ENCODE measurements at places on chromosomes 2 and 18.

- DNase-seq = peak; percentile 82
Observed at GRCh38 chr2:178306352-178307073, 112.2 kb downstream of the OSBPL6 start.

- DNase-seq = no peak
Observed at GRCh38 chr2:218839888-218840287, 8.3 kb upstream of the PRKAG3 start.

DNA sequence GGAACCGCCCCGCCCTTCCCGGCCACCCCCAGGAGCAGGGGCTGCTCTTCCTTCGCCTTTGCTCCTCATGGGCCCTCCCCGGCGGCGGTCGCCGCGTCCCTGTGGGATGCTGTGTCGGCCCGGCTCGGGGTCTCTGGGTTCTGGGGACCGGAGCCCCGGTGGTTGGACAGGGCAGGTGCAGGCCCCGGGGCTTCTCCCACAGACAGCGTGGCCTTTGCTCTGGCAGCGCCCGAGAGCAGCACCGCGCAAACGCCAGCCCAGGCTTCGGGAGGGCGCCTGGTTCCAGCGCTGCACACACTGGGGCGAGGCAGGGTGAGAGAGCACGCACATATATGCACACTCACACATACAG, 9.0 kb upstream of the KCNG2 start:
- DNase-seq = no peak

- DNase-seq = no peak
Observed at GRCh38 chr2:201401815-201402214, 44.7 kb upstream of the FLACC1 start.

DNA sequence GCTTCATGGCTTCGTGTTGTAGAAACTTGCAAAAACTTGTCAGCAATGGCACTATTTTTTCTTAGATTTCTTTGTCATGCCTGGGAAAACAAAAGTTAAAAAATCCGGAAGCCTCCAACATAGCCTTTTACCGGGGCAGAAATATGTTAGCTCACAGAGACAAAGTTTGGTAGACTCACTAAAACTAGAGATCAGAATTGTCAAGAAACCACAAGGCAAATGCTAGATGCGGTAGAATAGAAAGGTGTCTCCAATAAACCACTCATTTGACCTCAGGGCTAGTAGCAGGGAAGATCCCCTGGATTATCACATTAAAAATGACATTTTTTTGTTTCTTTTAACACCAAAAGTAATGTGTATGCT, 405 bp downstream of the CASP10 start:
- DNase-seq = no peak

GRCh38 chr2:173964565-173965371, 405 bp downstream of the SP3 start:
- DNase-seq = peak; percentile 95

DNA sequence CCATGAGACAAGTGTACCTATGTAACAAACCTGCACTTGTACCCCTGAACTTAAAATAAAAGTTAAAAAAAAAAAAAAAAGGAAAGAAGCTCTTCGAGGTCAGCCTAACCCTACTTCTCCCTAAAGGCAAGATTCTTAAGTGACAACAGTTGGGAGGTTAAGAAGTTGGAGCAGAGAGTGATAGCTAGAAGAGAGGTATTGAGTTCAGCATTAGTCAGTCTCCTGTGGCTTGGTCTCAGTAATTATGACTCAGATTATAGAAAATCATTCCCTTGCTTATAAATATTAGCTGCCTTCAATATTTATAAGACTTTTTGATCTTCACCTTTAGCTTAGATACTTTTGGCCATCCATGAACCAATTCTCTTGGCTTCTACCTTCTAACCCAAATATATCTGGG, 926.8 kb upstream of the SLC39A10 start:
- no peak for DNase-seq

GRCh38 chr2:98876741-98877140, 59.3 kb downstream of the CRACDL start:
- DNase-seq = no peak

- DNase-seq = no peak
Observed at GRCh38 chr18:62258093-62258492, 67.0 kb upstream of the TNFRSF11A start.

- DNase-seq = no peak
Observed at GRCh38 chr2:24881623-24882022, 38.4 kb downstream of the ADCY3 start.

DNA sequence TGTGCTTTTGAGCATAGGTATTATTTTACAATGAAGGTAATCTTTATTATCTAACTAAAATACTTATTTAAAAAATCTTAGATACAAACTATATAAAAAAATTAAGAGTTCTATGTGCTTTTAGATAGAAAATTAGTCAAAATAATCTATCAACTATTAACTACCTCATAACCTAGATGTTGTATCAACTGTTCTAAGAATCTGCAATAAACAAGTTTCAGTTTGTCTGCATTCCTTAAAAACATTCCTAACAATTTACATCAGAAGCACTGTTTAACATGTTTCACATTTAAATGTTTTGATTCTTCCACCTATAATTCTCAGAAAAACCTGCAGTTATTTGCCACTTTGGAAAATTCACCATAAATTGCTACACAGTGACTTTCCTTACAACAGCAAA, 33.3 kb downstream of the NDUFS1 start:
- DNase-seq = no peak

- DNase-seq = peak; percentile 90
Observed at GRCh38 chr2:202141329-202141947, 68.4 kb downstream of the KIAA2012 start.

- no peak for DNase-seq
Observed at GRCh38 chr2:36277146-36277808, 78.3 kb upstream of the CRIM1 start.

DNA sequence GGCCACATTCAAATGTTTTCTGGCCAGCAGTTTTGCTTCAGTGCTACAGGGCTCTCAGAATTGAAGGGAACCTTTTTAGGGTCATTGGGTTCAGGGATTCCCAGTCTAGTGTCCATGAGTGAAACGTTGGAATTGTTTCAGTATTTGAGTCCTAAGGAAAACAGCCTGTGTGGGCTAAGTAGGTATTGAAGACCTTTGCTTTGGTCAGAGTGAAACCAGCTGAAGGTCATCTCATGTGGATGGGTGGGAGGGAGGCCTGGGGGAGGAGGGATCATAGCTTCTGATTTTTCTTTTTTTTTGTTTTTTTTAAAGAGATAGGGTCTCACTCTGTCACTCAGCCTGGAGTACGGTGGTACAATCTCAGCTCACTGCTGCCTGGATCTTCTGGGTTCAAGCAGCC, 20.2 kb downstream of the B3GNT2 start:
- no peak for DNase-seq

- DNase-seq = no peak
Observed at GRCh38 chr2:163919717-163920116, 183.9 kb upstream of the FIGN start.

- DNase-seq = no peak
Observed at GRCh38 chr2:144071461-144071860, 448.5 kb downstream of the ZEB2 start.

DNA sequence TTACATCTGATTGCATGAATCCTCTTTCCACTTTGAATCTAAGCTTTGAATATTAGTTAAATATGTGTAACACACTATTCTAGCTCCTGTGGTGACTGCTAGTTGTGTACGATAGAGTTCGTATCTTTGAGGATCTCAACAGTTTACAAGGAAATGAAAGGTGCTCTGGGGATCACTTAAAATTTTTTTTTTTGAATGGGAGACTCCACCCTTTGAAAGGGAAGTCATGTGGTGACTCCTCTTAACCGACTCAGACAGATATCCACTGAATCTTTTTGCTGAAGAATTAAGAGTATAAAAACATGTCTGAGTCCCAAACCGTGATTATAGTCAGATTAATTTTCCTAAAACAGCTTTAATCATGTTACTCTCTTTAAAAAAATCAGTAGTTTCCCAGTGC, 4.0 kb downstream of the CLIP4 start:
- no peak for DNase-seq

DNA sequence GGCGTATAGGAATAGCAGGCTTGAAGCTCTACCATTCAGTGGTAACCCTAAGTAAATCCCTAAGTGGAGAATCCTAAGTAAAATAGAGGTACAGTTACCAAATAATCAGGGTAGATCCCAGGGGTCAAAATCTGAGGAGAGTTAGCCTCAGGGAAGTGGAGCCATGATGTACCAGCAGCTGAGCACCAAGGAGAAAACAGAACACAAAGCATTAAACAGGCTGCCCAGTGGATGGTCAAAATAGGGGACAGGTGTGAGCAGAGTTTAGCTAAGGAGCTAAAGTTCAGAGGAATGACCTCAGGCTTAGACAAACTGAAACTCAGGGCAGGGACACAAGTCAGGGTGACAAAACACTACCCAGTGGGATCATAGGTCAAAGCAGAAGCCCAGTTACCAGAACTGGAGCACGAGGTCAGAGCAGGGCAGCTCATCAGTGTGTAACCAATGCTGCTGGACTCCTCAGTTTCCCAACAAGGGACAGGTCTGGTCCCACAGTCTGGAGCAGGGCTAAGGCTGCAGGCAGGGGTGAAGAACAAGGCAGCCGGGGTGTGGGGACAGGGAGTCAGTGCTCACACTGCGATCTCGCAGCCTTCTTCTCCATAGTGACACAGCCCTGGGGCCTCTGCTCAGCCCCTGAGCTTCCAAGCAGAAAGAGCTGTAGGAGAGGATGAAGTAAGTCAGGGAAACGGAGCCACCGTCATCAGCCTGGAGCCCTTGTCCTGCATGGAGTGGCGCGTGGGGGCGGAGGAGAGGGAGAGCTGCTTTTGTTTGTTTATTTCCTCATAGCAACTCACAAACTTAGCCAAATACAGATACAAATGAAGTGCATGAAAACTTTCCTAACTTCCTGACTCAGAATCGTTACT, 264.0 kb downstream of the MREG start:
- DNase-seq = no peak

DNA sequence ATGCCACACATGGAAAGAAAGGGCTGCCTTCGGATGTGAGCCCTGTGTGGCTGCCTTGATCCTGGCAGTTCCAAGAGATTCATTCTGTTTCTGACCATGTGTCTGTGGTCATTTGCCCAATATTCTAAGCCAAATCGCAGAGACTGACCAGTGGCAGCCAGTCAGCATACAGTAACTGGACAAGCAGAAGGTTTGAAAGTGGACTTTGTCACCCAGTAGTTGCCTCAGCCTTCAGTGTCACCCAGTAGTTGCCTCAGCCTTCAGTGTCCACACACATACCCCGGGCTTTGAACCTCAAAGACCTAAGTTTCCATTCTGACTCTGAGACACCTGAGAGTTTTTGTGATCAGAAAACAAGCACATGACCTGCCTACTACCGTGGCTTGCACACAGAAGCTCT, 5.0 kb downstream of the RFX8 start:
- DNase-seq = no peak

DNA sequence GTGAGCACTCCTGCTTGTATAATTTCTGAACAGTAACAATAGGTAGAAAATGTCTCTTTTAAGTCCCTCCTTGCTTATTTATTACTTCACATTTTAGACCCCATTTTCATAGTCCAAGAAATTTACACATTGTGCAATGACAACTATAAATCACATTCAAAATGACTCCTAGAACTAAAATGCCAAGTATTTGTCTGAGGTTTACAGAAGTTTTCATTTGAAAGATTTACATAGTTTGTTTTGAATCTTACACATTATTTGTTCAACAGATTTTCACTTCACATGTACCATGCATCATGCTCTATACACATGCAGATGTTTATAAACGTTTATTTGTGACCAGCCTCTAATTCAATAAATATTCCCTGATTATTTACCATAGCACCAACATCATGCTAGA, 15.7 kb upstream of the TRIB2 start:
- no peak for DNase-seq

GRCh38 chr2:153360239-153360638, 118.3 kb downstream of the RPRM start:
- no peak for DNase-seq

- DNase-seq = no peak
Observed at GRCh38 chr2:216735086-216735485, 39.7 kb upstream of the IGFBP5 start.

- DNase-seq = no peak
Observed at GRCh38 chr2:232816657-232817056, 40.3 kb upstream of the KCNJ13 start.

- DNase-seq = no peak
Observed at GRCh38 chr2:238927746-238928519, 80.0 kb downstream of the TWIST2 start.

DNA sequence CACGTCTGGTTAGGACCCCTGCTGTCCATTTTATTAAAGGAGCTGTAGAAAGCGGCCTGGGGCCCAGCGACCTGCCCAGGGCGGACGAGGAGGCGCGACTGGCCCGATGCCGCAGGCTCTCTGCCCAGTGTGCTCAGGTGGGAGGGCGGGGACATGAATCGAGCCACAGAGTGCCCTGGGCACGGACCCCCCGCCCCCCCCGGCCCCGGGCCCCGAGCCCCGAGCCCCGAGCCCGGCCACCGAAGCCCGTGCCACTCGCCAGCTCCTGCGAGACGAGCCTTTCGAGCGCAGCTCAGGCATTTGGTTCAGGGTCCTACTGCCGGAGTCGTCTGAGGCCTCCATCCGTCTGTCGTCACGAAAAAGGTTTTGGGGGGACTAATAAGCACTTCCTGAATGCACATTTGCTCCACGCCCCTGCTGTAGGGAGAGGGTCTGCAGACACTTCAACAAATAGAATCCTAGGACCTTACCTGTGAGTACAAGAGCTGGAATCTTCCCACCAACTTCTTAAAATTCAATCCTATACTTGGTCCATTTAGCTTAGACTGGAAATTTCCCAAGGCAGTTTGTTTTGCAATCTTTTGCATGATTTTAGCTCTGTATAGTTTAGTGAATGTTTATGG, 602 bp upstream of the ADAM17 start:
- DNase-seq = peak; percentile 78

- no peak for DNase-seq
Observed at GRCh38 chr18:34746614-34747013, 36.5 kb downstream of the DTNA start.

GRCh38 chr2:102239344-102239743, 52.5 kb downstream of the IL1RL2 start:
- no peak for DNase-seq

DNA sequence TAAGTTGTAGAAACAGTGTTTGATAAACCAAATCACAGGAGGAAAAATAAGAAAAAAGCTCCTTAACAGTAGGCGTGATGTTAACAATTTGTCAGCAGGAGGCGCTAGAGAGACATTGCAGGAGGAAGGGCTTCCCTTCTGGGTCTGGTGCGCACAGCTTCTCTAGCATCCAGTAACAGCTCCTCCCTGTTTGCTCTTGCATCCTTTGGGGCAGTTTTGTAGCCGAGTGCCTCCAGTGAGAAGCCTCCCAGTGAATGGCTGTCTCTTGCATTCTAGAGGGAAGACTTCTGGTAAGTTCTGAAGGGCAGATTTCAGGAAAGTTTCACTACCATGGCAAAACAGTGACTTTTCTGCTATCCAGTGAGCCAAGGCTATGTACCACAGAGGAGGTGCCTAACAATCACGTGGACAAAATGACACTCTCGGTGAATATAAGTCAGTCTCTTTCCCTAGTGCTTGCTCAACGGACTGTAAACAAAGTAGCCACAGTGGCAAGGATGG, 9.5 kb upstream of the ZNF396 start:
- peak; percentile 95 for DNase-seq

GRCh38 chr2:27093430-27094352, 7.1 kb downstream of the KHK start:
- no peak for DNase-seq

DNA sequence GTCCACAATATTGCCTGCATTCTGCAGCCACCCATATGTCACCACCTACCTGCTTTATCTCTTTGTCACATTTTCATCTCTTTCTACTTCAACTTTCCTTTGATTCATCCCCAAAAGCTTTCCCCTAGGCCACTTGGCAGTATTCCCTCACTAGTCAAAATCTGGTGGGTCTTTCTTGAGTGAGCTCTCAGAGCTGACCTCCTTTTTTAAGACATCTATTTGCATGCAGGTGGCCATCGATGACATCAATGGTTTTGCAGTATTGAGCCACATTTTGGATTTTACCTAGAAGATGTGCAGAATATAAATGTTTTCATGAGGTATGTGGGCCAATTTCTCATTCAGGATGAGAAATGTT, 133.4 kb upstream of the REG3A start:
- no peak for DNase-seq

Data from Karpas-422 (cell line).